NCI-H1092 (cell line): ENCODE measurements at places on chromosomes 11 and 22.

DNA sequence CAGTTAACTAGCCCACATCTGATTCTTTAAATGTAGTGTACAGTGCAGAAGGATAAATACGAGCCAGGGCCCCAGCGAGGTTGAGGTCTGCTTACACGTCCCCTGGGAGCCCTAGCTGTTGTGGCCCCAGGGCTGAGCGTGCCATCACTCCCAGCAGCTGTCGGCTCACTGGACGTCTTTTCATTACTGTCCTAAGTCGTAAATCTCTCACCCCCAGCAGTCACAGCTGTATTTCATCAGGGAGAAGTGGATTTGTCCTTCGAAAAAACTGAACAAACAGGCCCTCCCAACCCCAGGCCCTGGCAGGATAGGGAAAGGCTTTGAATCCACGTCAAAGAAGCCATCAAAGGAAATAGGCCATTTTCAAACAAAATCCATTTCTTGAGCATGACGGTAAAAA, 110.4 kb upstream of the CSNK2A3 start:
- no peak for DNase-seq

DNA sequence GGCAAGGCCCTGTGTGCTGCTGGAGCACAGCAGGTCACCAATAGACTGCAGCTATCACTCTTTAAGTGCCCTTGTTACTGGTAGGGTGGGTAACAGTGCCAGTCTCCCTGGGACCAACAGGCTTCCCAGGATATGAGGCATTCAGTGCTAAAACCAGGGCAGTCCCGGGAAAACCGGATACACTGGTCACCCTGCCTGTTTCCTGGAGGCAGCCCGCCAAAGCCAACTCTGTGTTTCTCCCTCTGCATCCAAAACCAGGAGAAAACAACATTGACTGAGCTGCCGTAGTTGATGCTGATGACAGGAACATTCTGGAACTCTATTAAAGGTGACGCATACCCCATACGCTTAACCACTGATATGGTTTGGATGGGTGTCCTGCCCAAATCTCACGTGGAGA, 149.1 kb downstream of the SHANK2 start:
- no peak for DNase-seq

- DNase-seq = no peak
These were observed 844.7 kb upstream of the CCDC90B start for GRCh38 chr11:84130646-84131427.

- no peak for DNase-seq
These were observed 64.6 kb downstream of the AMOTL1 start for GRCh38 chr11:94832604-94833235.

DNA sequence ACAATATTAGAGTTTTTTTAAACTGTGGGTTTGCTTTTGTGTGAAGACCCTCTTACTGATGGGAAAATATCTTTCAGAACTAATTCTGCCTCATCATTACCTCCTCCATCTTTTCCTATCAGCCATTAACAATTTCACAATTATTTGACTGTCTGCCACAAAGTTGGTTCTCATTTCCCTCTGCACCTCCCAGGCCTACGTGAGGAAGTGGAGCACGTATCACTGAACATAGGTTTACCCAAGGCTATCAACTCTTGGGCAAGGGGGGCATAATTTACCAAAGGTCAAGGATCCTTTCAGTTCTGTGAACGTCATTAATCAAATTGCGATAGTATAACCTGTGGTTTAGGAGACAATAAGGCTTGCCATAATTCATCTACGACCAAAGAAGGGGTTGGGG, 60.0 kb downstream of the LIF start:
- no peak for DNase-seq

DNA sequence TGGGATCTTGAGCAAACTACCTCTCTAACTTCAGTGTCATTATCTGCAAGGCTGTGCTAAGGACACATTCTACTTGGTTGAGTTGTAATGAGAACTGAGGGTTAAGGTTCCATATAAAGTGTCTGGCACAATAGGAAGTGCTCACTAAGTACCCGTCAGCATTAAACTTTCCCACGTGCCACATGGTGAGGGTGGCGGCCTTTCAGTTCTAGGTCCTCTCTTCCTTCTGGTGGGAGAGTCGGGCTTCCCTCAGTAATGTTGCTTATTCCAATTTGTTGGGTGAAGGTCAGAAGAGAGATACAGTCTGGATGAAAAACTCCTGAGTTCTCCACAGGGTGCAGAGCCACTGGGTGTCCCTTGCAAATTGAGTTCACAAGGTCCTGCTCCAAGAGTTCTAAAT, 4.6 kb upstream of the CD6 start:
- DNase-seq = no peak

GRCh38 chr22:39429916-39430575, 26.8 kb upstream of the MGAT3 start:
- no peak for DNase-seq

GRCh38 chr11:67270256-67271204, 4.3 kb downstream of the GRK2 start:
- DNase-seq = no peak

GRCh38 chr11:33532720-33533385, 167.8 kb downstream of the C11orf91 start:
- no peak for DNase-seq

DNA sequence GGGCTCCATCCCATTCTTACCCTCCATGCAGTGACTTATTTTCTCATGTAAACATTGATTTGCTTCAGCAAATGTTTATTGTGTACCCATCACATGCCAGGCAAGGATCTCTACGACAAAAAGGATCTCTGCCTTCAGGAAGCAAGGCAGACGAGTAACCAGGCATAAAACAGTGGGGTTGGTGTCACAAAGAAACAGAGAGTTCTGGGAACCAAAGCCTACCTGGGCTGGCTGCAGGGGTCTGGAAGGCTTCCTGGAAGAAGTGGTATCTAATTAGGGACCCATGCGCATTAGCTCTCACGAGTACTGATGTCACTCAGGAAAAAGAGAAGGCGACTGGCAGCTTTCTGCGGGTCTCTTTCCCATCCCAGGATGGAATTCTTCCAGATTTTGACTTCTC, 44.5 kb downstream of the KIAA1671 start:
- DNase-seq = no peak

- no peak for DNase-seq
These were observed 65.0 kb downstream of the SEZ6L start for GRCh38 chr22:26234296-26234695.

DNA sequence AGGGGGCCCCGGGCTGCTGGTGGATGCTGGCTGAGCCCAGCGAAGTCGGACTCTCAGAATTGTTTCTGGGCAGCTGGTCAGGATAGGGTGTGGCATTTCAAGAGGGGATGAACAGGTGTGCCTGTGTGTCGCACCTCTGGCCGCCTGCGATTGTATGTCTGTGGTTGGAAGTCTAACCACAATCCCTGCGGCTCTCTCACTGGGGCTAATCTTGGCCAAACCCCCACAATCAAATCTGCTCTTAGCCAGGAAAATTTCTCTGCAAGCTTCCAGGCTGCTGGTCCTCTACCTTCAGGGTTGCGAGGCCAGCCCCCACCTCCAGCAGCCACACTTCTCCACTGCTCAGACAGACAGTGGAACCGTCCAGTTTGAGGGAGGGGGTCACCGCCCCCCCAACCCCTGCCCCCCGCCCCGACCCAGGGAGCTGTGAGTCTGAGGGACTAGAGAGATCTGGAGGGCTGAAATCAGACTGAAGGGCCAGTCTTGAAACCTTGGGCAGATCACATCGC, 953 bp downstream of the ATG16L2 start:
- DNase-seq = no peak

DNA sequence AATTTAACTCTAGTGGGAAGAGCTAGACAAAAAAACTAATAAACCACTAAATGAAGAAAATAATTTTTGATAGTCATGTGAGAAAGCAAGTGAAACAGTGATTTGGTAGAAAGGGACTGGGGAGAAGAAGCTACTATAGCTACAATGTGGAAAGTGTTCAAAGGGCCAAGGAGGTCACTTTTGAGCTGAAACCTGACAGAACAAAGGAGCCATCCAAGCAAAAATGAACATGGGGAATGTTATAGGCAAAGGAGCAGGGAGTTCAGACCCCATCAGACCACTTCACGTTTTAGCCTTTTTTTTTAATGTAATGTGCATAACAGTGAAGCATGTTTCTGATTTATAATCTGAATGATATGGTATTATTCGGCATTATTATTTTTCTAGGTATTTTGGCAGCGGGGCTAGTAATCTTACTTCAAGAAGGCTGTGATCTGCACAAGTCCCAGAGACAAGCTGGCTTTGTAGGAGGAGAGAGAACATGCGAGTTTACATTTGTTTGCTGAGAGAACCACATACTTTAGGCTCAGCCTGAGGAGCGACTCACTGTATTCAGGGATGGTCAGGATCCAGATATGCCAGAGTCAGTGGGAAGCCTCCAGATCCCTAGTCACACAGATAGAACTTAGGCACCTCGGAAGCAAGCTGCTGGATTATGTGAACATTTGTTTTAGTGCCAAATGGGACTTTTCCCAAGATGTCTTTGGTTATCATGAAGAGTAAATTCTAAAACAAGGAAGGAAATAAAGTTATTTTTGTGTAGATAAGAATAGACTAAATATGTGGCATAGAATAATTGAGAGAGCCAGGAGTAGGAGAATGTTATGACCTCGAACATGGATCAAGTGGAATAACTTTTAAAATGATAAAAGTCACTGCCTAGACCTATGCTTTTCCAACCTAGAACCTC, 118.6 kb downstream of the TRIM44 start:
- DNase-seq = no peak

- DNase-seq = no peak
These were observed 7.9 kb downstream of the GRIK4 start for GRCh38 chr11:120519474-120519873.

DNA sequence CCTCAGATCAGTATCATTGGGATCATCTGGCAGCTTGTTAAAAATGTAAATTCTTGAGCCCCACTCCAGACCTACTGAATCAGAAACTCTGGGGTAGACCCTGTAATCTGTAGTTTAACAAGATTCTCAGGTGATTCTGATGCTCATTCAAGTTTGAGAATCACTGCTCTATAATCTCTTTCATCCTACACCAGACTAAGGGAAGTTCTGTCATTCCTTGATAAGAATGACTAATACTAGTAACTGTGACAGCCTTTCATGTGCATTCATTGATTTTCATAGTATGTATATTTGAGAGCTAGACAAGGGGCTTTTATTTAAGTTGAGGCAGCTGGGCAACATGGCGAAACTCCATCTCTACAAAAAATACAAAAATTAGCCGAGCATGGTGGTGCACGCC, 30.0 kb downstream of the NAT10 start:
- DNase-seq = no peak

DNA sequence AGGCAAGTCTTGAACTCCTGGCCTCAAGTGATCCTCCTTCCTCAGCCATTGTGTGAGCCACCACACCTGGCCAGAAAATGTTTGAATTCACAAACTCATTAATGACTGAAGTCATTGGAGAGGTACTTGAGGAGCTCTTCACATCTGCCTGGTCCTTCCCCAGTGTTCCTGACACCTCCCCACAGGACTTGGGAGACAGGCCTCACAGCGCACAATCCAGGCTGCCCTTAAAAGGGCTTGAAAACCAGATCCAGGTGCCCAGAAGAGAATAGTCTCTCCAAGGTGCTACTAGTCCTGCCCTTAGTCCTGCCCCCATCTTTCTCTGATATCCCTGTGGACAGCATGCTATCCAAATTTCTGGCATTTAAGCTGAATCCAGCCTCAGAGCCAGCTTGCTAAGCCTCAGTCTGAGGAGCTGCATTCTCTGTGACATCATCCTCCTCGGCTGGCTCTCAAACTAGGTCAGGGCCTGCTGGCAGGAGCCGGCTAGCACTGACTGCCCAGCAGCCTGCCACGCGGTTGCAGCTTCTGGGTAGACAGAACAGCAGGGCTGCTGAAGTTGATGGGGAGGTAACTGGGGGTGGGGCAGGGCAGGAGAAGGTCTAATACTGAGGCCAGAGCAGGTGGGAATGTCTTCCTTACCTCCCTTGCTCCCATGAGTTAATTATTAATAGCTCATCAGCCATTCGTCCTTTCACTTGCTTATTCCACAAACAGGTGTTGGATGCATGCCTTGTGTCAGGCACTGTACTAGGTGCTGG, 35.3 kb upstream of the NECTIN1 start:
- peak; percentile 32 for DNase-seq

DNA sequence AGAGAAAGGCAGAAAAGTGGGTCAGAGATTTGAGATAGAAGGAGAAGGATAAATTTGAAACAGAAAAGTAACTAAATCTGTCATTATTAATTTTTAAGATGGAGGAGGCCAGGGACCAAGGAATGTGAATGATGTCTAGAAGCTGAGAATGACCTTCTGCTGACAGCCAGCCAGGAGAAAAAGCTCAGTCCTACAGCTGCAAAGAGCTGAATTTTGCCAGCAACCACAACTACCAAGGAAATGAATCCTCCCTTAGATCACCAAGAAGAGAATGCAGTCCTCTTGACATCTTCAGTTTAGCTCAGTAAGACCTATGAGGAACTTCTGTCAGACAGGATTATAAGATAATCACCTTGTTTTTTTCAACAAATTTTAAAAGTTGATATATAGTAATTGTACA, 538.2 kb downstream of the LRRC4C start:
- DNase-seq = no peak

GRCh38 chr11:99968336-99968735, 718.8 kb upstream of the ARHGAP42 start:
- DNase-seq = no peak

DNA sequence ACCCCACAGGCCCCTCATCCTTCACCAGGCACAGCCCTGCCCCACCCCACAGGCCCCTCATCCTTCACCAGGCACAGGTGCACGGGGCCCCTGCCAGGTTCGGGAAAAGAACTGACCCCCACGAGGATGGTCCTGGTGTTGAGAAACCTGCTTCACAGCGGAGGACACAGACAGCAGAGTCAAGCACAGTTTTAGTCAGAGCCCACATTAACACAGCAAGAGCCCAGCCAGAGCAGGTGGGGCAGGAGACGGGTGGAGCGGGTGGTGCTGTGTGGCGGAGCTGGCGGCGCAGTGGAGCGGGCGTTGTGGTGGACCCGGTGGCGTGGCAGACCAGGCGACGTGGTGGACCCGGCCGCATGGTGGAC, 1085.5 kb downstream of the BRD1 start:
- DNase-seq = no peak

DNA sequence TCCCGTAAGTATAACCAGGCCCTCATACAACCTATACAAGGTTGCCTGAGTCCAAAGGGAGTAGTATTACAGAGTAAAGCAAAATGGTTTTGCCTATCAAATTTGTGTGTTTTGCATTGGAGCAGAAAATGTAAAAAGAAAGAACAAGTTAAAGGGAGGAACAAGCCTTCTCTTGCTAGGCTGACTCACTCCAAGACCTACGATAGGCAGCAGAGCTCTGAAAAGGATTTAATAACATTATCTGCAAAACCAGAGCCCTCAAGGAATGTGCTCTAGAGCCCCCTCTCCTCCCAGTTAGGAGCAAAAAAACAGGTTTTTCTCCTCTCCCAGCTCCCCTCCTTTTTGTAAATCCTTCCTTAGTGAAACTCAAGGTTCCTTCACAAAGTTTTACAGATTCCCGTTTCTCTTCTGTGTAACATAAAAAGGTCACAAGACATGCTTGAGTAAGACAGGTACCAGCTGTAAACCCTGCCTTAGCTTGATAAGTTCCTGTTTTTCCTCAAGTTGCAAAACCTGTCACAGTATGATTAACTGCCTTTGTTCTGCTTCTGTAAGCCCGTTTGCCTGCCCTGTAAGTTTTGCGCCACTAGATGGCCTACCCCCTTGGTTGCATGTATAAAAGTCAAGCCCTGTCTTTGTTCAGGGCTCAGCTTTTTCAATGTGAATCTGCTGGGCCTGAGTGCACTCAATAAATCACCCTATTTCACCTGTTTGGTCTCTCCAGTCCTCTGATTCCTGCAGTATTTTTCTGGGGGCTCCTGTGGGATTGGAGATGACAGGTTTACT, 498.2 kb downstream of the KCNA4 start:
- DNase-seq = no peak
